ENCODE measurements at places on chromosomes 13 and 19.
A peak's percentile ranks its signal among the peaks of the same experiment; 100 is the strongest.

GRCh38 chr19:57249329-57249728, 8.9 kb downstream of the ZNF805 start:
- H3K36me3 ChIP-seq, result peaks cover 39% of the 10 kb centered on the region
- no peak overlapping the region for H3K27ac ChIP-seq
- DNase-seq, result no peak
- no peak overlapping the region for H3K4me3 ChIP-seq
- H3K27me3 ChIP-seq, result peaks cover 6% of the 10 kb centered on the region

- no peaks in the 10 kb centered on the region for H3K4me1 ChIP-seq
- no peak overlapping the region for H3K27ac ChIP-seq
- DNase-seq, result no peak
- peak overlapping the region; percentile 9 for H3K4me3 ChIP-seq
- peaks cover 6% of the 10 kb centered on the region for H3K36me3 ChIP-seq
Measured at GRCh38 chr13:32946558-32946957, 69.7 kb upstream of the KL start.

GRCh38 chr13:98450539-98451111, 126.3 kb downstream of the STK24 start:
- peak overlapping the region; percentile 22 for H3K27ac ChIP-seq
- peaks cover 19% of the 10 kb centered on the region for H3K27me3 ChIP-seq
- peak; percentile 37 for DNase-seq
- H3K4me1 ChIP-seq, result peaks cover 27% of the 10 kb centered on the region
- H3K36me3 ChIP-seq, result peaks cover 53% of the 10 kb centered on the region

DNA sequence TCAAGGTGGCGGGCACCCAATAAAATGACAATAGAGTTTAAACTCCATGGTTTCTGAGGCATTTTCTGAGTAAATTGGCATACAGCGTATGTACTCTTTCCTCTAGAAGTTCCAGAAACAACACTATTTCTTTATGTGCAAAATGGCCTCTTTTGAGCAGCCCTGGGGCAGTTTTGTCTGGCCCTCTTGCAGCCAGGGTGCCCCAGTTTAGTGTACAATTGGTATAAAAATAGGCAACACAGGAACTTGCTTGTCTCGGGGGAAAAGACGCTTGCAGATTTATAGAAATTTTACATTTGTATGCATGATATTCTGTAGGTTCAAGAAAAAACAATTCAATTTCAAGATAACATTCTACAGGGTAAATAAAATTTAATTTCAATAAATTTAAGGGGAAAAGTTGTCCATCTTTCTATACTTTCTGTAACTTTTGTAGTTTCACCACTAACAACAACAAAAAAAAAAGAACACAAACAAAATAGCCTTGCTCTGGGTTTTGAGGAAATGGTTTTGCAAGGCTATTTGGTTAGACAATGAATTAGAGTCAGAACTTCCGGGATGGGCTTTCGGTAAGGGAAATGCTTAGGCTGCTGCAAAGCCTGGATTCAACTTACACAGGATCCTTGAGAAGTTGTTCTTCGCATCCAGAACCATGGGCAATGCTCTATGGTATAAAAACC, 45.3 kb downstream of the LRCH1 start:
- H3K27ac ChIP-seq, result peak overlapping the region; percentile 97
- peak; percentile 14 for DNase-seq
- H3K4me3 ChIP-seq, result no peak overlapping the region
- no peaks in the 10 kb centered on the region for H3K36me3 ChIP-seq
- H3K4me1 ChIP-seq, result peaks cover 77% of the 10 kb centered on the region
- H3K27me3 ChIP-seq, result peaks cover 4% of the 10 kb centered on the region

DNA sequence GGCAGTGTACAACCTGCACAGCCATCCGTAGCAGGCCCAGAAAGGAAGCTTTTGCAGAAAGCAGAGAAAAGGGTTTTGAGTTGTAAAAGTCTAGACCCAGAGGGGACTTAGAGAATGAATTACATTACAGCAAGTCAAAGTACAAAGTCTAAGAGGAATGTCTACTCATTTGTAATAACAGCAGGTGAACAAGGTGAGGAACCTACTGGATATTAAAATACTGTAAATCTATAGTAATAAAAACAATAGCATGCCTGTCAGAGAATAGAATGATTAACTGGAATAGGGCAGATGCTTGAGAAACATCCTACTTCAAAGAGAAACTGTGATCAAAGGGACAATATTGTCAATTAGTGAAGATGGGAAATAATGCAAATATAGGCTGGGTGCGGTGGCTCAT, 18.3 kb upstream of the ZNF414 start:
- H3K36me3 ChIP-seq, result peaks cover 13% of the 10 kb centered on the region
- no peak overlapping the region for H3K4me3 ChIP-seq
- H3K27ac ChIP-seq, result no peak overlapping the region

DNA sequence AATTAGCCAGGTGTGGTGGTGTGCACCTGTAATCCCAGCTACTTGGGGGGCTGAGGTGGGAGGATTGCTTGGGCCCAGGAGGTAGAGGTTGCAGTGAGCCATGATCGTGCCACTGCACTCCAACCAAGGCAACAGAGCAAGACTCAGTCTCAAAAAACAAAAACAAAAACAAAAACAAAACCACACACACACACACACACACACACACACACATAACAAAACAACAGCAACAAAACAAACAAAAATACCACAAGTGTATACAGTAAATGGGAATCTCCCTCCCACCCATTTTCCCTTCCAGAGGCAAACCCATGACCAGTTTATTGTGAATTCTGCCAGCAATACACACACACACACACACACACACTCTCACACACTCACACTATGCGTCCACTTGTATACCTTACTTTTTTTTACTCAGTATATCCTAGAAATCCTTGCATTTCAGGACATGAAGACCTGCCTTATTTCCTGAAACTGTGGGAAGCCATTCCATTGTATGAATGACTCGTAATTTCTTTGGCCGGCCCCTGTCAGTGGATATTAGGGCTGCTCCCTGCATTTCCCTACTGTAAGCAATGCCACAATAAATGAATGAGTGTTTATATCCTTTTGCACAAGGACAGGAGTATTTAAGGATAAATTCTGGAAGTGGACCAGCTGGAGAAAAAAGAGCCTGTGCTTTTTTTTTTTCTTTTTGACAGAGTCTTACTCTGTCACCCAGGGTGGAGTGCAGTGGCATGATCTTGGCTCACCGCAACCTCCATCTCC, 6.9 kb upstream of the PLEKHF1 start:
- H3K4me3 ChIP-seq, result no peak overlapping the region
- H3K27me3 ChIP-seq, result peaks cover 7% of the 10 kb centered on the region
- no peak for DNase-seq

DNA sequence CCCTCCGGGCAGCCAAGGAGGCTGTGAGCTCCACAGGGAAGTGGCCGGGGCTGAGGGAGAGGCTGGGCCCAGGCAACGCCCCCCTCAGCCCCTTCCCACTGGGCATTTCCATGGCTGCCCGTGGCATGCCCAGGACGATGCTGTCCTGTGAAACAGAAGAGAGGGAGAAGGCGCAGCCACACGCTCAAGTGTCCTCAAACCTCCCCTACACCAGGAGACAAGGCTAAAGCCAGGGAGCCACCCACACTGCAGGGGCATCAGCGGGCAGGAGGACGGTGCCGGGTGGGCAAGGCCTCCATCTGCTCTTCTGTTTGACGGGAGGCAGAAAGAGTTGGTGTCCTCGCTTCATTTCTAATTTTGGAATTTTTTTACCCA, 14.2 kb upstream of the PROZ start:
- no peaks in the 10 kb centered on the region for H3K4me1 ChIP-seq
- no peak for DNase-seq
- H3K27me3 ChIP-seq, result peaks cover 2% of the 10 kb centered on the region

- no peak overlapping the region for H3K4me3 ChIP-seq
- H3K27me3 ChIP-seq, result peaks cover 9% of the 10 kb centered on the region
- H3K4me1 ChIP-seq, result peaks cover 17% of the 10 kb centered on the region
- peak overlapping the region; percentile 52 for H3K27ac ChIP-seq
- H3K36me3 ChIP-seq, result no peaks in the 10 kb centered on the region
Measured at GRCh38 chr19:35043906-35044305, 2.4 kb downstream of the HPN start.

DNA sequence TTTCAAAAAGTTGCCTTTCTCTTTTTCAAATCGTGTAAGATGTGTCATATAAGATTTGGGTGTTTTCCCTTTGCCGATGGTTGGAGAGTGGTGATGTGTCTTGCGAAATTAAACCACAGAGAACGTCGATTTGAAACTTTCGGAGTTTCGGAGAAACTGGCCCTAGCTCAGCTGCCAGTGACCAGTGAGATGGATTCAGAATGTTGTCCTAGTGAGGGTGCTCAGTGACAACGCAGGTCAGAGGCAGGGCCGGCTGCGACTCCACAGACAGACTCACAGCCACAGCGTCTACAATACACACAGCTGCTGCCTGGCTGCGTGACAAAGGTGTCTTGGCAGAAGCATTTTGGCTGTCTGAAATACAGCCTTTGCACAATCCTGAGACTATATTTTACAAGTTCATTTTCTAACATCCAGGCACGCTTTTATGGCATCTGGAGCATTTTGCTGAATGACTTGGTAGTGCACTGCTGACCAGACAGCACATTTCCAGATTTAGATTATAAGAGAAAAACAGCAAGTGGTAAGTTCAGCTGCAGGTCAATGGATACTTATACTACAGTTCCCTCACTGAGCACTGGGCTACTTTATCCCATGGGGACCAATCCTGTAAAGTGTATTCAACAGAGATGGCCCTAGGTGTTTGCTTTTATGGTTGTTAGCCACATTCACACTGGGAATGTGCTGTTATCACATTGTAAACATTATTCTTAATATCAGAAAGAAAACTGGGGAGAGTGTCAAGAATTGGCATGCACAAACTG, 207.5 kb downstream of the KCNRG start:
- no peak overlapping the region for H3K27ac ChIP-seq
- H3K36me3 ChIP-seq, result no peaks in the 10 kb centered on the region
- no peak for DNase-seq
- H3K27me3 ChIP-seq, result peaks cover 1% of the 10 kb centered on the region
- no peak overlapping the region for H3K4me3 ChIP-seq

DNA sequence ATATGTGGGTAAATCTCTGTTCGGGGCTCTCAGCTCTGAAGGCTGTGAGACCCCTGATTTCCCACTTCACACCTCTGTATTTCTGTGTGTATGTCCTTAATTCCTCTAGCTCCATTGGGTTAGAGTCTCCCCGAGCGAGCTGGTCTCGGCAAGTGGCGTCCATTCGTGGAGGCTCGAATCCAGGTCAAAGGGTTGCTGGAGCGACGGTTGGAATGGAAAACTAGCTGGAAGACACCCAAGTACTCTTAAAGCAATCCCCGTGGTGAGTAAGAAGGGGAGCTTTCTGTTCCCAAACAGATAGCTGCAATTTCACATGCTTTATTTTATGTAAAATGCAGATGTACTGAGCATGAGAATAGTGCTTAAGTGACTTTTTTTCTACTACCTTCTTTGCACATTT, 277.5 kb upstream of the SGCG start:
- H3K27ac ChIP-seq, result no peak overlapping the region
- no peak overlapping the region for H3K4me3 ChIP-seq
- H3K4me1 ChIP-seq, result no peaks in the 10 kb centered on the region
- H3K27me3 ChIP-seq, result no peaks in the 10 kb centered on the region
- DNase-seq, result no peak
- H3K36me3 ChIP-seq, result peaks cover 8% of the 10 kb centered on the region

DNA sequence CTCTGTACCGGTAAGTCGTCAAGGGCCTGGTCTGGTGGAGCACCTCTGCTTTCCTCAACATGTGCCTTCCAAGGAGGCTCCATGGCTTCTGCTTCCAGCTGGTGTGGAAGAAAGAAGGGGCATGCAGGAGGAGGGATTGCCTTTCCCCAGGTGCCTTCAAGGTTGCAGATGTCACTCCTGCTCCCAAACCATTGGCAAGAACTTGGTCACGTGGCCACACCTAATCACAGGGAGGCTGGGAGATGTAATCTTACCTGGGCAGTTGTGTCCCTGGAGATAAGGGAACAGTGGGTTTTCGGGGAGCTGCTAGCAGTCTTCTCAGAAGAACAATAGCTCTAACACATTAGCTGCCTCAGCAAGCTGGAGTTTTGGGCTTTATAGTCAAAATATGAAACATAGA, 9.7 kb upstream of the GPR18 start:
- no peak for DNase-seq
- no peak overlapping the region for H3K4me3 ChIP-seq
- no peaks in the 10 kb centered on the region for H3K27me3 ChIP-seq
- H3K36me3 ChIP-seq, result peaks cover 4% of the 10 kb centered on the region

GRCh38 chr13:112905990-112906641, 62.9 kb upstream of the MCF2L start:
- H3K4me3 ChIP-seq, result no peak overlapping the region
- H3K4me1 ChIP-seq, result no peaks in the 10 kb centered on the region
- peaks cover 3% of the 10 kb centered on the region for H3K27me3 ChIP-seq
- no peak for DNase-seq
- H3K36me3 ChIP-seq, result peaks cover 34% of the 10 kb centered on the region
